ENCODE measurements at places on chromosomes 1 and 21.

DNA sequence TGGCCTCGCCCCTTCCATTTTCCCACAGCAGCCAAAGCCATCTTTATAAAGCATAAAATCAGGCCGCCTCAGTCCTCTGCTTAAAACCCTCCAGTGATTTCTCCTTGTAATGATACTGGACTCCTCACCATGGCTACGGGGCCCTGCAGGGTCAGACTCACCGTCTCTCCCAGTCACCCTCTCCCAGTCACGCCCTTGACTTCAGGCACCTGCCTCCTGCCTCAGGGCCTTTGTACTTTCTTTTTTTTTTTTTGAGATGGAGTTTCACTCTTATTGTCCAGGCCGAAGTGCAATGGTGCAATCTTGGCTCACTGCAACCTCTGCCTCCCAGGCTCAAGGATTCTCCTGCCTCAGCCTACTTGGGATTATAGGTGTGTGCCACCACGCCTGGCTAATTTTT, 47.8 kb downstream of the PIK3CD start:
- DNase-seq = no peak

DNA sequence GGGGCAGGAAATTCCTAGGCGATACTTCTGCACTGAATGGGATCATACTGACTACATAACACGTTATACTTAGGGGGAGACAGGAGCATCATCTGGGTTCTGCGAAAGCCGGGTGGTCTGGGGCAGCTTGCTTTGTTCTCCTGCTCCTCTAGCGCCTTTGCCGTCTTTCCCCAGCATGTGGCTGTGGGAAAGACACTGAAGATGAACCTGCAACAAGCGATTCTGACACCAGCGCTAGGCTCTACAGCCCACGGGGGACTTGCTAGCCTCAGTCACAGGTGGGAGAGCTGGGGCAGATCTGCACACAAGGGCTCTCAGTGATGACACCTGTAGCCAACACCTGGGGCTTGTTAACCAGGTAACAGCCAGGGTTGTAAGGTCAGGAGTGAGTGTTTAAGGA, 51.8 kb downstream of the CD46 start:
- DNase-seq = no peak

DNA sequence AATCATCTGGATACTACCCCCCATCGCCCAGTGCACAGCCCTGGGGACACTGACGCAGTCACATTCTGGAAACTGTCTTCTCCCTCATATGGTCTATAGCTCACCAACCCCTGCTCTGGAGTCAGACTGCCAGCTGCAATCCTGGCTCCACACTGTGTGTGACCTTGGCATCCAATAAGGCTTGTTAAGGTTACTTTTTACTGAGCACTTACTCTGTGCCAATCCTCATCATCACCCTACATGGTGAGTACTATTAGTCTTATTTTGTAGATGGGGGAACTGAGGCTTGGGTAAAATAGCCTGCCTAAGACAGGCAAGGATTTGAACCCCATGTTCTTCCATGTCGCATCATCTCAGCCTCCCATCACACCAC, 34.9 kb downstream of the AHDC1 start:
- peak; percentile 37 for DNase-seq

GRCh38 chr21:34983680-34984086, 65.4 kb downstream of the RUNX1 start:
- peak; percentile 46 for DNase-seq

DNA sequence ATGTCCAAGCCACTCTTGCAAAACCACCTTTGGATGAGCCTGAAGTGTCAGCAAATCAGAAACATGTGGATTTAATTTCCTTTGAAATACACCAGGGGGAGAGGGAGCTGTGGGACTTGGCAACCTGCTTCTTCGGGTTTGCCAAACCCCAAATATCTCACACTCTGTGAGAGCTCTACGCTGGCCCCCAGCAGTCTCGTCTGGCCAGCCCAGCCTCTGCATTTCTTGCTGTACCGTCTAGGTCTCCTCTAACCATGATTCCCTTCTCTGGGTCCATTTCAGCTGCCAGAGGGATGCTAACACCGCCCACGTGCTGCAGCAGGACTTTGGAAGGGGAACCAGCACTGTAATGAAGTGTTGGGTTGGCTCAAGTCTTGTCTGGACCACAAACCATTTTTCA, 114.6 kb downstream of the MRPS6 start:
- DNase-seq = peak; percentile 96

- peak; percentile 55 for DNase-seq
Observed at GRCh38 chr1:32981003-32981901, 16.6 kb upstream of the RNF19B start.
